CMK (cell line): ENCODE measurements at places on chromosomes 11 and 22.

DNA sequence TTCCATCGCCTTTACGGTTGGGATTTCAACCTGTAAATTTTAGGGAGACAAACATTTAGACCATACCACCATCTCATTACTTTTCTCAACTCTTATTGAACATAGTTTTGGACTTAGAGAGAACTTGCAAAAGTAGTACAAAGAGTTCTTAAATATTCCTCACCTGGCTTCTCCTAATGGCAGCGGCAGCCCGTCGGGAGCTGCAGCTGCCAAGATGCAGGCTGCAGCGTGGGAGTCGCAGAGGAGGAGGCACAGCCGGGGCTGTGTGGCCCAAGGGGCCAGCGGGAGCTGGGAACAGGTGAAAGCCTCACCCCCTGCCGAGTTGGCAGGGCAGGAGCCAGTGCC is 23.1 kb upstream of the RNASEH2C start:
- no peak for DNase-seq

GRCh38 chr22:40420341-40421081 is 50.1 kb downstream of the SGSM3 start:
- no peak for DNase-seq

GRCh38 chr11:13784855-13785254 is 116.4 kb downstream of the FAR1 start:
- DNase-seq: no peak

GRCh38 chr22:19758896-19759426 is 1.6 kb upstream of the TBX1 start:
- no peak for DNase-seq

DNA sequence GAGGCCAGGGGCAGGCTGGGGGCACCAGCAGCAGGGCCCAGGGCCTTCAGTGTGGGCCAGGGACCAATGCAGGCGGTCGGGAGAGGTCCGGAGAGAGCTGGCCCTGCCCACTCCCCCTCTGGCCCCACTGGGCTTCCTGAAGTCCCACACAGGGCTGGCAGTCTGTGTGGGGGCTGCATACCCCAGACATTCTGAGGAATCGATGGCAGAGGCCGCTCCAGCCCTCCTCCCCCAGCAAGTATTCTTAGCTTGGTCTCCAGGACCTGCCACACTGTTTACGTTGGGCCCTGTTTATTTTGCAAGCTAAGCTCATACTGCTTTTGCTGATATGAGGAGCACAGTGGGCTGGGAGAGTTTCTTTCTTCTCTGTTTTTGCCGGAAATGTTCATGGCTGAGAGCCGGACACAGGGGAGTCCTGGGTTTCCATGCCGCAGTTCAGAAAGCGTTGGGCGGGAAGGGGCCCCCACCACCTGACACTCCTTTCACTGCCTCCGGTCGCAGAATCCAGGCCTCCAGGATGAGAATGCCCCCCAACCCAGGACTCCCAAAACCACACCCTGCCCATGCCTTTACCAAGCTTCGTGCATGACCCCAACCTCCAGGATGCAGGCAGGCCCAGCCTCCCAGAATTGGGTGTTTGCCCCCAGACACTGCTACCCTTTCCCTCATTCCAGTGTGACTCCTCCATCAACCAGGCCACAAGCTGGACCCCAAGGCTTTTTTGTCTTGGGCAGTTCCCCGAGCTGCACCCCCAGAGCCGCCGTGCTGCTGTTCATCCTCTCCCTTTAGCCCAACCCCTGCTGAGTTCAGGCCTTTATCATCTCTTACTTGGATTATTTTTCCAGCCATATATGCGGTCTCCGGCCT is 81.8 kb upstream of the KCNQ1OT1 start:
- DNase-seq: no peak

DNA sequence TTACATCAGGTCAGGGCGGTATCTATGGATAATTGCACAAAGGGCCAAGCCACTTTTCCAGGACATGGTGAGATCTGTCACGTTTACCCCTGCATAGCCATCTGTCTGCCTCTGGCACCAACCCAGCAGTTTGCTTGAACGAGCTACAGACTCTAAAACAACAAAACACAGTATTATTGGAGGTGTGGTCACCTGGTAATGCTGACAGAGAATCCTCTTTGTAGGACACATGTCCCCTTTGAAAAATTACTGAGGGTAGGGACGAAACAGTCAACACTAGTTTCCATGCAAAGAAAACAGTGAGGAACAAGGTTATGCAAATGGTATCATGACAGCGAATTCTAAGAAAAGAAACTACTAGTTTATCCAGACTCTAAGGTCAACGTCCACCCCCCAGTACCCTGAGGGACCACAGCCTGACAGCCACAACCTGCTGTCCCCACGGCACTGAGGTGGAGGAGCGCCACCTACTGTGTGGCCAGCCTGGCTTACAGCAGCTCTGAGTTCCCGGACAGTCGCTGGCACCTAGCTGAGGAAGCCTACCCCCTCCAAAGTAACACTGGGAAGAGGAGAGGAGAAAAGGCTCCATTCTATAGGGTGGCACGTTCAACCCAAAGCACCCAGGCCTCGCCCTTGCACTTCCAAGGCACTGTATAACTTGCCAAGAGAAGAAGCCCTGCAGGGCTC is 117.4 kb upstream of the BID start:
- DNase-seq: no peak

- DNase-seq: no peak
These were observed 407.0 kb downstream of the TENM4 start for GRCh38 chr11:79033833-79034232.

DNA sequence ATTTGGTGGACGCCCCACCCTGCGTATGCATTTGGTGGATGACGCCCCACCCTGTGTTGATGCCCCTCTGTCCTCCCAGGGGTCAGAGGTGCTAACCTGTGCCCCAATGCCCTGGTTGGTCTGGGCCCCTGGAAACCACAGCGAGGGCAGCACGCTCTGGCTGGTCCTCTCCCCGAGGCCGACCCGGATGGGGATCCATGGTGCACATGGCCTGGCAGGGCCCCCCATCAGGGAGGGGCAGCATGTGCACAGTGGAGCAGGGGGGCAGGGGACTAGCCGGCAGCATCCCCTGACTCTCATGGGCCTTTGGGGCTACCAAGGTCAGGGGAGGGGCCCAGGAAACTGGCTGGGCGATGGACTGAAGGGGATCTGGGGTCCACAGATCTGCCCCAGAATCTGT is 7.6 kb upstream of the MUC5AC start:
- no peak for DNase-seq

- DNase-seq: no peak
These were observed 252.8 kb downstream of the JRKL start for GRCh38 chr11:96642583-96642982.
